Keratinocyte (primary cell): ENCODE measurements at places on chromosomes 5 and 9. TPM values are rescaled to one million over a fixed set of nuclear protein-coding genes. Genes with fewer than 3 reads are reported as not detected.

GRCh38 chr9:106620866-106621265 lies 242.1 kb upstream of the ZNF462 start:
- no peak overlapping the region for H3K4me3 ChIP-seq
- H3K27me3 ChIP-seq, result no peaks in the 10 kb centered on the region
- no peak for DNase-seq
- H3K4me1 ChIP-seq, result no peaks in the 10 kb centered on the region
- no peak overlapping the region for H3K27ac ChIP-seq

The CCDC152 gene
- polyA plus RNA-seq, result 0.24 to 0.71 TPM (median 0.33 TPM) in 3 replicates

DNA sequence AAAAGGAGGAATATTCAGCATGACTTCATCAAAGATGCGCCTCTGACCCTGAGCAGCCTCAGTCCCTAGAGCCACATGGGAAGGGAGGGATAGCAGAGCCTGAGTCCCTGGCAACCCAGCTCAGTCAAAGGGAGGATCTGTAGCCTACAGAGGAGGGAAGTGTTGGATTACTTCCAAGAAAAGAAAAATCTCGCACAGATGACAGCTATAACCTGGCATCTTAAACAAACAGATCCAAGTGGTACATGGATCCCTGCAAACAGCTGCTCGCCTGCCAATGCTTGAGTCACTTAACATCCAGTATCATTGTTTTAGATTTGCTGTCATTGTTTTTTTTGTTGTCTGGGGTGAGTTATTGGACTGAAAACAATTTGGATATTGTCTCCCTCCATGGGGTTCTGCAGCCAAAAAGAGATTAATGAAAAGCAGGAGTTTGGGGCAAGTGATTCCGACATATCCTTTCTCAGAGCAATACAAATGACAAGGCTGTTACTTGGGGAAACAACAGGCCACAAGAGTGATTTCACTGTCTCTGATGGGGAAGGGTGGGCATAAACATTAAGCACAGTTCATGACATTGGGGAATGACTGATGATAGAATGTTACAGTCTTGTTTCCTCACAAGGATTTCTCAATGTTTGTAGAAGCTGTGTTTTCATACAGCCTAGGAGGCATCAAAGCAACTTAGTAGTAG lies 153.5 kb upstream of the KIF2A start:
- H3K4me1 ChIP-seq, result no peaks in the 10 kb centered on the region
- H3K4me3 ChIP-seq, result no peak overlapping the region
- no peaks in the 10 kb centered on the region for H3K36me3 ChIP-seq

The FAM78A gene
- polyA plus RNA-seq, result 0.25 to 1.1 TPM (median 0.33 TPM) in 3 replicates

The ABO gene
- not detected in 3 replicates for polyA plus RNA-seq

The SNCAIP gene
- not detected in 3 replicates for polyA plus RNA-seq

The DROSHA gene
- polyA plus RNA-seq, result 22.2 to 39.9 TPM (median 35.2 TPM) in 3 replicates

The GABRA1 gene
- polyA plus RNA-seq, result not detected in 3 replicates

GRCh38 chr5:155878991-155879575 lies 447.9 kb upstream of the SGCD start:
- no peaks in the 10 kb centered on the region for H3K4me1 ChIP-seq
- H3K27ac ChIP-seq, result no peak overlapping the region

DNA sequence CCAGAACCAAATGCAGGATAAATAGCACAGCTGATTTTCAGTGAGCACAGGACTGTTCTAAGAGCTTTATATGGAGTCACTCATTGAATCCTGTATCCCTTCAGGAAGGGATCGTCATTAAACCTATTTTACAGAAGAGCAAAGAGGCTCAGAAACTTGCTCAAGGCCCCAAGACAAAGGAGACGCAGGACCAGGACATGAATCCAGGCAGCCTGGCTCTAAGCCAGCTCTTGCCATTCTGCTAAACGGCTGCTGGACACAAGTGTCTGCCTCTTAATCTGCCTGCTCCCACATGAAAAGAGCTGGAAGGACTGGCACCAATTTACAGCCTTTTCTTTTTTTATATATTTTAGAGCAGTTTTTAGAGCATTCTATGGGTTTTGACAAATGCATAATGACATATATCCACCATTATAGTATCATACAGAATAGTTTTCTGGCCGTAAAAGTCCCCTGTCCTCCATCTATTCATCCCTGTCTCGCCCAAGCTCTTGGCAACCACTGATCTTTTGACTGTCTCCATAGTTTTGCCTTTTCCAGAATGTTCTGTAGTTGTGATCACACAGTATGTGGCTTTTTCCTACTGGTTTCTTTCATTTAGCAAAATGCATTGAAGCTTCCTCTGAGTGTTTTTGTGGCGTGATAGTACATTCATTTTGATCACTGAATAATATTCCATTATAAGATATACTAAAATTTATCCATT lies 37.5 kb downstream of the RETREG1 start:
- peaks cover 16% of the 10 kb centered on the region for H3K4me1 ChIP-seq
- H3K36me3 ChIP-seq, result no peaks in the 10 kb centered on the region
- no peak overlapping the region for H3K27ac ChIP-seq
- no peak overlapping the region for H3K4me3 ChIP-seq

- no peaks in the 10 kb centered on the region for H3K36me3 ChIP-seq
- H3K4me3 ChIP-seq, result no peak overlapping the region
- no peak for DNase-seq
- H3K4me1 ChIP-seq, result no peaks in the 10 kb centered on the region
Measured at GRCh38 chr5:36396640-36397039, 94.9 kb upstream of the RANBP3L start.

- H3K4me1 ChIP-seq, result peaks cover 7% of the 10 kb centered on the region
- no peak overlapping the region for H3K4me3 ChIP-seq
- no peaks in the 10 kb centered on the region for H3K36me3 ChIP-seq
- H3K27ac ChIP-seq, result no peak overlapping the region
- no peak for DNase-seq
- no peaks in the 10 kb centered on the region for H3K27me3 ChIP-seq
Measured at GRCh38 chr5:87190041-87190440, 77.6 kb upstream of the RASA1 start.

GRCh38 chr5:8864053-8864452 lies 681.8 kb downstream of the SEMA5A start:
- no peak overlapping the region for H3K4me3 ChIP-seq
- H3K27ac ChIP-seq, result no peak overlapping the region
- DNase-seq, result peak; percentile 4
- no peaks in the 10 kb centered on the region for H3K4me1 ChIP-seq

DNA sequence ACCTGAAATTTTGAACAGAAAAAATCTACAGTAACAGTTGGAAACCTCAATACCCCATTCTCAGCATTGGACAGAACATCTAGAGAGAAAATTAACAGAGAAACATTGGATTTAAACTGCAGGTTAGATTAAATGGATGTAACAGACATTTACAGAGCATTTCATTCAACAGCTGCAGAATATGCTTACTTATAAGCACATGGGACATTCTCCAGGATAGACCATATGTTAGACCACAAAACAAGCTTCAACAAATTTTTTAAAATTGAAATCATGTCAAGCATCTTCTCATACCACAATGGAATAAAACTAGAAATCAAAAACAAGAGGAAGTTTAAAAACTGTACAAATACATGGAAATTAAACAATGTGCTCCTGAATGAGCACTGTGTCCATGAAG lies 316.3 kb downstream of the FAM170A start:
- no peak overlapping the region for H3K27ac ChIP-seq
- no peaks in the 10 kb centered on the region for H3K4me1 ChIP-seq
- H3K36me3 ChIP-seq, result no peaks in the 10 kb centered on the region
- DNase-seq, result no peak

DNA sequence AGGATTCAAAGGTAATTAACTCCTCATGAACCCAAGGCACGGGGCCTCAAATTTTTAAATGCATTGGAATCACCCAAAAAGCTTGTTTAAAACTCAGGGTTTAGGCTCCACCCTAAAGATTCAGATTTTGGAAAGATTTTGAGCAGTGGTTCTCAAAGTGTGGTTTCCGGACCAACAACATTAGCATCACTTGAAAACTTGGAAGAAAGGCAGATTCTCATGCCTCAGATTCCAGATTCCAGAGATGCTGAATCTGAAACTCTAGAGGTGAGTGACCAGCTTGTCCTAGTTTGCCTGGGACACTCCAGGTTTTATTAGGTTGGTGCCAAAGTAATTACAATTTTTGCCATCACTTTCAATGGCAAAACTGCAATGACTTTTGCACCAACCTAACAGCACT lies 24.7 kb upstream of the TNIP1 start:
- H3K4me1 ChIP-seq, result no peaks in the 10 kb centered on the region
- no peak overlapping the region for H3K27ac ChIP-seq
- H3K4me3 ChIP-seq, result no peak overlapping the region
- no peaks in the 10 kb centered on the region for H3K36me3 ChIP-seq
- no peak for DNase-seq

GRCh38 chr5:91825618-91826017 lies 442.5 kb upstream of the ARRDC3 start:
- no peak overlapping the region for H3K4me3 ChIP-seq
- no peak for DNase-seq
- H3K36me3 ChIP-seq, result no peaks in the 10 kb centered on the region
- H3K27ac ChIP-seq, result no peak overlapping the region

DNA sequence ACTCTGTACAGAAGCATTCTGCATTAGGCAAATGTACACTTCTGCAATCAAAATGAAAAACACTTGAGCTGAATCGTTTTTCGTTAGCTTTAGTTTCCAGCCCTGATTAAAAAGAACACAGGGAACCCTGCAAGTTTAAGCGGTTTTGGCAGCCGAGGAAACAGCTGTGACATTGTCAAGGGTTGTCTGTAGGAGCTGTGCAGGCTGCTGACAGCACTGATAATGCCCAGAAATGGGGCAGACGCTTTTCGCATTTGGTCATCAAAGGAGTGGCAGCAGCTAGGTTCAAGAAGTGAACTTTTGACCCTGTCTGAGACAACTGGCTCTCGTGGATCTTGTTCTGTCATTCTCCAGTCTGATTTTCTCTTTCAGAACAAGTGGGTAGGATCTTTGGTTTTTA lies 165.6 kb upstream of the CCDC152 start:
- H3K27me3 ChIP-seq, result no peaks in the 10 kb centered on the region
- no peaks in the 10 kb centered on the region for H3K36me3 ChIP-seq
- no peak for DNase-seq
- H3K27ac ChIP-seq, result no peak overlapping the region
- H3K4me1 ChIP-seq, result no peaks in the 10 kb centered on the region

- no peaks in the 10 kb centered on the region for H3K27me3 ChIP-seq
- H3K36me3 ChIP-seq, result peaks cover 23% of the 10 kb centered on the region
- DNase-seq, result no peak
- peaks cover 2% of the 10 kb centered on the region for H3K4me1 ChIP-seq
- no peak overlapping the region for H3K4me3 ChIP-seq
Measured at GRCh38 chr9:715300-715699, 126.2 kb upstream of the DMRT1 start.

The CYLC2 gene
- polyA plus RNA-seq, result not detected in 3 replicates

The OTP gene
- polyA plus RNA-seq, result not detected in 3 replicates
